ENCODE measurements at places on chromosomes 2 and 18. TPM values are rescaled to one million over a fixed set of nuclear protein-coding genes. Genes with fewer than 3 reads are reported as not detected.

C18orf32 gene
- total RNA-seq: 13.4 TPM

SERPINB12 gene
- total RNA-seq: not detected

CCDC102B gene
- total RNA-seq: 46.2 TPM

CCNT2 gene
- total RNA-seq: 18.8 TPM

NMS gene
- not detected for total RNA-seq

AQP12A gene
- total RNA-seq: not detected

NLRC4 gene
- not detected for total RNA-seq

PLCL1 gene
- total RNA-seq: 12.3 TPM

SNED1 gene
- 4.6 TPM for total RNA-seq

CYRIA gene
- total RNA-seq: 5.2 TPM

GRHL1 gene
- 0.28 TPM for total RNA-seq

LHCGR gene
- not detected for total RNA-seq
